Activated CD8-positive, alpha-beta T cell treated with anti-CD3 and anti-CD28 coated beads, Interleukin-2, amount 10 ng/mL, durations not matched to agents 7 days and 5 days (primary cell): ENCODE measurements at places on chromosomes 5 and 9. TPM values are rescaled to one million over a fixed set of nuclear protein-coding genes. Genes with fewer than 3 reads are reported as not detected.

The IL13 gene
- 1.6 TPM for total RNA-seq

- H3K4me3 ChIP-seq: no peak overlapping the region
- DNase-seq: no peak
- no peaks in the 10 kb centered on the region for H3K36me3 ChIP-seq
- H3K27ac ChIP-seq: no peak overlapping the region
- no peaks in the 10 kb centered on the region for H3K27me3 ChIP-seq
- no peaks in the 10 kb centered on the region for H3K4me1 ChIP-seq
These were observed 829.2 kb upstream of the DMAC1 start for GRCh38 chr9:8628791-8629190.

The IFNA21 gene
- not detected for total RNA-seq

GRCh38 chr9:27202056-27202455, 93.0 kb downstream of the TEK start:
- no peaks in the 10 kb centered on the region for H3K4me1 ChIP-seq
- DNase-seq: no peak
- no peaks in the 10 kb centered on the region for H3K36me3 ChIP-seq
- H3K27me3 ChIP-seq: no peaks in the 10 kb centered on the region
- no peak overlapping the region for H3K27ac ChIP-seq

The TEX48 gene
- 0.61 TPM for total RNA-seq

DNA sequence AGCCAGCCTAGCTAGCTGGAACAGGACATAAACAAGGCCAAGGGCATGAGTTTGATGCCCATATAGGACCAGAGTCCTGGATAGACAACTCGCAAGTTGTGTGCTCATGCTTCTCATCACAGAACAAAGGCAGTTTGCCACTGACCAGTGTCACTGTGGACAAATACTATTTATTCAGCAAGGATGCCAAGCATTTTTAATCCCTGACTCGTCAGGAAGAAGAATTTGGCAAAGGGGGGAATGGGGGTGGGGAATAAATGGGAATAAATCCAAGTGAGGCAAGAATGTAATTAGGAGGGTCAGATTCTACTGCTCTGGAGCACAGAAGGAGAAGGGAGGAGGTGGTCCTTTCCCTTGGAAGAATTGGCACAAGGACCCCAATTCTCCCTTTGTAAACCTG, 46.8 kb upstream of the ANKRD55 start:
- no peak for DNase-seq
- H3K27me3 ChIP-seq: no peaks in the 10 kb centered on the region
- no peak overlapping the region for H3K27ac ChIP-seq
- no peaks in the 10 kb centered on the region for H3K4me1 ChIP-seq
- H3K4me3 ChIP-seq: no peak overlapping the region

The CACNA1B gene
- not detected for total RNA-seq

GRCh38 chr5:72786676-72787075, 29.8 kb upstream of the TNPO1 start:
- no peak overlapping the region for H3K4me3 ChIP-seq
- H3K4me1 ChIP-seq: no peaks in the 10 kb centered on the region
- H3K36me3 ChIP-seq: no peaks in the 10 kb centered on the region
- no peak overlapping the region for H3K27ac ChIP-seq

GRCh38 chr5:103962023-103962422, 399.4 kb upstream of the NUDT12 start:
- H3K4me3 ChIP-seq: no peak overlapping the region
- H3K27ac ChIP-seq: no peak overlapping the region
- H3K36me3 ChIP-seq: no peaks in the 10 kb centered on the region
- no peaks in the 10 kb centered on the region for H3K27me3 ChIP-seq

DNA sequence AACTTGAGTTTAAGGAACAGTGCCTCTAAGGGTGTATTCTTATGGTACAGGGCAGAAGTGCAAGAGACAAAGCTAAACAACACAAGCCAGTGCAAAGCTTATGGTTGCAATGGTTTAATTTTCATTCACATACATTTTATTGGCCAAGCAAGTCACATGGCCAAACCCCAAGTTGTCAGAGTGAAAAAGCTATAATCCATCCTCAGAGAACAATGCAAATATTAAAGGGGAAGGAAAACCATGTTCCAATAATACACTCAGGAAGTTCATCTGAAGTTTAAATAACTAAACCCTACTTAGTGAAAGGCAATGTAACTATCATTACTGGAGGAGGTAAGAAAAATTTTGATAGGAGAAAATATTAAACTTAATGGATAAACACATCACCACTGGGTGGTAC, 26.6 kb upstream of the TLR4 start:
- no peaks in the 10 kb centered on the region for H3K27me3 ChIP-seq
- no peaks in the 10 kb centered on the region for H3K4me1 ChIP-seq
- no peaks in the 10 kb centered on the region for H3K36me3 ChIP-seq
- no peak overlapping the region for H3K4me3 ChIP-seq

- no peak for DNase-seq
- H3K36me3 ChIP-seq: no peaks in the 10 kb centered on the region
- H3K4me1 ChIP-seq: no peaks in the 10 kb centered on the region
- H3K4me3 ChIP-seq: no peak overlapping the region
- H3K27ac ChIP-seq: no peak overlapping the region
These were observed 30.0 kb downstream of the GOLM1 start for GRCh38 chr9:86069206-86069869.

The OR1Q1 gene
- not detected for total RNA-seq

The CBY3 gene
- total RNA-seq: not detected

DNA sequence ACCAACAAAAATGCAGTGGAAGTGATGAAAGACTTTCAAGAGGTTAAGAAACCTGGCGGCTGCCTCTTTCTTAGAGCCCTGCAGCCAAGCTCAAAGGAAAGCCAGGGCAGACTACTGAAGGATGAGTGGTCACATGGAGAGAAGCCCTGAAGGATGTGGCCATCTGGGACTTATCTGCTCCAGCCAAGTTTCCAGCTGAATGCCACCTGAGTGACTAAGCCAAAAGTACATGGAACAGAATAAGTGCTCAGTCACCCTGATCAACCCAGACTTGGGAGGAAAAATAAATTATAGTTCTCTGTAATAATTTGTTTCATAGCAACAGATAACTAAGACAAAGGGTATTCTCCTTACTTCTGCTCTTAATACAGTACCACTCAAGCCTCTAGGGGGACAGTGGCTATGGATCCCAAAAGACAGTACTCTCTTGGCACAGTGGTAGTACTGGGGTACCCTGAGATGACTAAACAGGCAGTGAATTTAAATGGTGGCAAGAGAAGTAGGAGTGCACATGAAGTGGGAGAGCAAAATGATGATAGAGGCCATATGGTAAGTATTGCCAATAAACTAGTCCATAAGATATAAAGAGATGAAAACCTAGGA, 182.3 kb downstream of the ELAVL2 start:
- H3K4me1 ChIP-seq: no peaks in the 10 kb centered on the region
- no peak overlapping the region for H3K4me3 ChIP-seq
- H3K27ac ChIP-seq: no peak overlapping the region
- H3K36me3 ChIP-seq: no peaks in the 10 kb centered on the region

DNA sequence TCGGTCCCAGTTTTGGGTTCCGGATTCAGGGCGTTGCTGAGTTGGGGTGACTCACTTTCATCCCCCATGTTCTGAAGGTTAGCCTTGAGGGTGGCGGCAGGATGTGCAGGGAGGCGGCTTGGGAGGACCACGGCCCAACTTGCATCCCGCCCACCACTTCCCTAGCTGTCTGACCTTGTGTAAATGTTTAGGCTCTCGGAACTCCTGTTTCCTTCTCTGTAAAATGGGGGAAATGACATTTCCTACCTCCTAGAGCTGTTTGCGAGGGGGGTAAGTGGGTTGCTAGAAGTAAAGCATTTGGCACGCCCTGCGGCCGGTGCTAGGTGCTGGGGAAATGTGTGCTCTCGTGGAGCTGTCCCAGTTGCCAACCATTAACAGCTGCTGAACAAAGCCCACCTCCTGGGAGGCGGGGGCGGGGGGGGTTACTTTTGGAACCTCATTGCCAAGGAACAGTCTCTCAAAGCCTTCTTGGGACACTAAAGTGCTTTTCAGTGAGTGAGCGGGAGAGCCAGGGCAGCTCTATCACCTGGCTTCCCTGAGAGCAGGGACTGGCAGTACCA, 27.5 kb downstream of the PTGES2 start:
- H3K27ac ChIP-seq: peak overlapping the region; percentile 72
- no peak for DNase-seq
- H3K4me3 ChIP-seq: no peak overlapping the region
- peaks cover 39% of the 10 kb centered on the region for H3K36me3 ChIP-seq

DNA sequence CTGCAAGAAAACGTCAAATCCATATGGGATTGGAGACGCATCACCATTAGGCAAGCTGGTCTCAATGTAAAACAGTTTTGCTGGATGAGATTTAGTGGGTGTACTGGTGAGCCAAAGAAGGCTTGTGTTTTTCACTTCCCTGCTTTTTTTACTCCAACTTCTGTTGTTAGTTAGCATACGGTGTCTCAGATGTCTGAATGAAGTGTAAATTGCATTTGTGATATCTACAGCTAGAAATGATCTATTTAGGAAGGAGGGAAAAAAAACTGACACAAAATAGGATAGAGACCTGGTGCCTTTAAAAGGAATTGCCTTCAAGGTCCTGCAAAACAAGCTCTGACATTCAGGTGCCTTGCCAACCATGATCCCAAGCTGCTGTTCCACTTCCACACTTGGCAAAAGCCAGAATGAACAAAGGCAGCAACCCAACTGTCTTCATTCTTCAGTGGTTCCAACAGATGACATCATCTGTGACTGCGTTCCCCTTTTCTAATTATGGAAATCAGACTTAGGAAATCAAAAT, 104.2 kb upstream of the RAI14 start:
- no peaks in the 10 kb centered on the region for H3K4me1 ChIP-seq
- H3K4me3 ChIP-seq: no peak overlapping the region
- H3K36me3 ChIP-seq: no peaks in the 10 kb centered on the region
- DNase-seq: no peak
- peaks cover 3% of the 10 kb centered on the region for H3K27me3 ChIP-seq

The SLC36A2 gene
- total RNA-seq: not detected

- H3K27me3 ChIP-seq: no peaks in the 10 kb centered on the region
- H3K4me3 ChIP-seq: no peak overlapping the region
- DNase-seq: no peak
- no peaks in the 10 kb centered on the region for H3K4me1 ChIP-seq
These were observed 562.8 kb downstream of the PTPRD start for GRCh38 chr9:10050016-10050415.

The PRRC1 gene
- total RNA-seq: 41.3 TPM

- H3K4me1 ChIP-seq: peaks cover 71% of the 10 kb centered on the region
- H3K4me3 ChIP-seq: no peak overlapping the region
- no peak for DNase-seq
- H3K27ac ChIP-seq: no peak overlapping the region
- peaks cover 30% of the 10 kb centered on the region for H3K27me3 ChIP-seq
- peaks cover 3% of the 10 kb centered on the region for H3K36me3 ChIP-seq
These were observed 42.8 kb upstream of the NKD2 start for GRCh38 chr5:965604-966344.

The C9orf50 gene
- total RNA-seq: not detected

The OGN gene
- not detected for total RNA-seq

GRCh38 chr5:32144378-32145207, 29.5 kb downstream of the GOLPH3 start:
- H3K4me1 ChIP-seq: peaks cover 7% of the 10 kb centered on the region
- H3K36me3 ChIP-seq: peaks cover 52% of the 10 kb centered on the region
- H3K4me3 ChIP-seq: no peak overlapping the region
- H3K27me3 ChIP-seq: no peaks in the 10 kb centered on the region
- DNase-seq: no peak
- no peak overlapping the region for H3K27ac ChIP-seq

- peaks cover 13% of the 10 kb centered on the region for H3K36me3 ChIP-seq
- DNase-seq: no peak
- H3K4me3 ChIP-seq: no peak overlapping the region
These were observed 735 bp downstream of the DMRT3 start for GRCh38 chr9:976943-977837.
